ENCODE measurements at places on chromosomes 3 and 15.

DNA sequence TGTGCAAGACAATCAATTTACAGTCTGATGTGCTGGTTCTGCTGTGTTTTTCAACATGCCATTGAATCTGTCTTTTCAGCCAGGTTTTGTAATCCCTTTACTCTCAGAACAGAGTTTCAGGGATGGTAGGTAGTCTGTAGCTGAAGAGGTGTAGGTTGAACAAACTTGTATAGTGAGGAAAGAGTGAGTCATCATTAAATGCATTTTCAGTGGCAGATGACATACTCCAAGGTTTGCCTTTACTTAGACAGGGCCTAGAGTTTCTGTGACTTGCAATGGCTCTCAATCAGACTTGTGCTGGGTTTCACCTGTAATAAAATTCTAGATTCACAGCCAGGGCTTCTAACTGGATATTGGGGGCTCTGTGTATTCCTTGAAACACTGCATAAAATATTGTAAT lies 94.6 kb downstream of the CYP19A1 start:
- no peak for DNase-seq

- no peak for DNase-seq
These were observed 9.1 kb upstream of the HDAC11 start for GRCh38 chr3:13470894-13471574.

DNA sequence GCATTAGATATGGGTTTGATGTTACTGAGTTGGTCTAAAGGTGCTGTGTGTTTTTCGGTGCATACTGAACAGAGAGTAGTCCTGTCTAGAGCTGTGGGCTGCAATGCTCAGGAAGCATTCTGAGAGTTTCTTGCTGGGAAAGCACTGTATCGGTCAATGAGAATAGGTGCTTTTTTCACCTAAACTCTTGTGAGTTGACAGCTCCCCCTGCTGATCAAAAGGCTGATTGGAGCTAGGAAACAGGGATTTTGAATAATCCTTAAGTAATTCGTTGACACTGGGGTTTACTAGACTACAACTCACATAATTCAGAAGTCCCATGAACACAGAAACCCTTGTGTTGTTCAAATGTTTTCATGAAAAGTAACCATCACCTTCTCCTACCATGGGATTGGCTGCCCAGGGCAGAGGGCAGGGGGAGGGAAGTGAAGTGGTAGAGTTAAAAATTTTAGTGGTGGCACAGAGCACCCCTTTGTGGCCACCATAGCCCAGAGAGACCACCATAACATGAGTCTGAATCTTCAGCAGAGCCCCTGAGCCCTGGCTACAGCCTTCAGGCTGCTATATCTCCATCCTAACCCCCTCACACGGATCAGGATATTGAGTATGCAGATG lies 13.0 kb upstream of the MANF start:
- DNase-seq = peak; percentile 68

DNA sequence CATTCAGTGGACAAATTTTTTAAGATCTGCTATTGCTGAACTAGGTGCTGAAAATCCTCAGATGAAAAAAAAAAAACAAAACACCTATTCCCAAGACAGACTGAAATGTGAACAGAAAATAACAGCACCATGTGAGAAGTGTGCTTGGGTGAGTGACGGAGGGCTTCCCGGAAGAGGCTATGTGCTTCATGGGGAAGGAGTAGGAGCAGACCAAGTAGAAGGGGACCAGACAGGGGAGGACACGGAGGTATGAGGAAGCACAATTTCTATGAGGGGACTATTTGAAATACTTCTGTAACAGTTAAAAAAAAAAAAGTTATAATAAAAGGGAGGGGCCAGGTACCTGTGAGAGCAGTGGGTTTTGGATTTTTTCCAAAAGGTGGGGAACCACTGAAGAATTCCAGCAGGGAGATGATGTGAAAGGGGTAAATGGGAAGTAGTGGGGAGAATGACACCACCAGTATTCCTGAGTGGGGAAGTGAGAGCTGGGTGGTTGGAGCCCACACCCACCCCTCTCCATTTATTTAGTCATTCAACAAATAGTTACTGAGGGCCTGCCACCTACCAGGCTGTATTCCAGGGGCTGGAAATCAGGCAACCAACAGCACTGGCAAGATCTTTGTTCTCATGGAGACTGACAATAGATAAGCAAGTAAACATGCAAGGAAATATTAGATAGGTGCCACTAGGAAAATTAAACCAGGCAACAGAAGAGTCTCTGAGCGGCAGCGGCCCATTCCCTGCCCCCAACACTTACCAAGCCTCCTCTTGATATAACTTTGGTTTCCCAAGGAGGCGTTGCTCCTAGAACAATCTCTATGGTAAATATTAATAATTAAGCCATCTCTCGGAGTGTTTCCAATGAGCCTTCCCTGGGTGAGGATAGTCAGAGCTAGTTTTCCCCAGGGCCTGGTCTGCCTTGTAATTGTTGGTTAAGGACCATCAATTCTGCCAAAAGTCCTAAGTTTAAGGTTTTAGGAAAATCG lies 3.8 kb upstream of the USP3 start:
- no peak for DNase-seq

DNA sequence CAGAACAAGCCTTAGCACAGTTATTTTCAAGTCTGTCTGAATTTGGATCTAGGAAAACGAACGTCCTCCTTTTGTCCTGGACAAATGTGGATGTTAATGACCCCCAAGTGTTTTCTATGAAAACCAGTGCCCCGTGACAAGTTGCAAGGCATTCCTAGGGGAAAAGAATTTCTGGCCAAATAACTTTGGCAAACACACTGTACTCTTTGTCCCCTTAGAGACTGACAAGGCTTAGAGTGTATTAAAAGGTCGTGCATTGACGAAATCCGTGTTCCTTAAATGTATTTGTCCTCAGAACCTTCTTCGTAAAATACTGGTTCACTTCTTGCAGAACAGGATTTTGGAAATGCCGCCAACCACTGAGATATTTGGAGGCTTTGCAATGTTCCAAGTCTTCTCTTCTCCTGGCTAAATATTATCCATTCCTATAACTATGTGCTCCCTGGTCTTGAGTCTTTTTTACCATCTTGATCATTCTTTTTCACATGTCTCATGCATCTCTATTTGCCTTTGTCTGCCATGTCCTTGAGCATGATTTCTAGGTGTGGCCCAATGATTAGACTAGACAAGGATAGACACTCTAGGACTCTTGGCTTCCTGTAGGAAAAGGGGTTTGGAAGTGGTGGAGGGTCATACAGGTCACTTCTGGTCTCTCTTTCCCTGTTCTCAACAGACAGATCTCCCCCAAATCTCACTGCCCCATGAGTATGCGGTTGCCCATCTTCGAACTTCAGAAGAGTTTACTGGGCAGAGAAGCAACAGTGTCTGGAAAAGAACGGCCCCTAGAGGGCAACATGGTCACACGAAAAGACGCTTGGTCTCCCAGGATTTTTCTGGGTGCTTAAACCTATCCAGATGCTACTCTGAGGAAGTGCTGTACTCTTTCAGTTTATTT lies 117.5 kb downstream of the EDEM1 start:
- peak; percentile 59 for DNase-seq

- no peak for DNase-seq
These were observed 130.7 kb upstream of the KCNMB2 start for GRCh38 chr3:178405531-178405930.

DNA sequence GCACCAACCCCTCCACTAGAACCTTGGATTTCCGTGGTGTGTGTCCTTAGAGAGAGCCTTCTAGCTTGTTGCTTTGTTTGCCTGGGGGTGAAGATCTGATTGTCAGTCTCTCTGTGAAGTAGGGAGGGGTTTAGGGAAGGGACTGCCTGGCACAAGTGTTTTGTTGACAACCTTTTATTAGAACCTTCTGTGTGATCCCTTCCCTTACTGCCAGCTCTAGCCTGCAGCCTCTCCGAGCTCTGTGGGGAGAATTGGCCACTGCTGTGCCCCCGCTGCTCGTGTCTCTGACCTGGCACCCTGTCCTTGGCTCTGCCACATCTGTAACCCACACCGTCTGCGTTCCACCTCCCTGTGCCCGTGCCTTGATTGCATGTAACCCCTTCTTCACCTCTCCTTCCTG lies 30.9 kb upstream of the PCSK6 start:
- no peak for DNase-seq

DNA sequence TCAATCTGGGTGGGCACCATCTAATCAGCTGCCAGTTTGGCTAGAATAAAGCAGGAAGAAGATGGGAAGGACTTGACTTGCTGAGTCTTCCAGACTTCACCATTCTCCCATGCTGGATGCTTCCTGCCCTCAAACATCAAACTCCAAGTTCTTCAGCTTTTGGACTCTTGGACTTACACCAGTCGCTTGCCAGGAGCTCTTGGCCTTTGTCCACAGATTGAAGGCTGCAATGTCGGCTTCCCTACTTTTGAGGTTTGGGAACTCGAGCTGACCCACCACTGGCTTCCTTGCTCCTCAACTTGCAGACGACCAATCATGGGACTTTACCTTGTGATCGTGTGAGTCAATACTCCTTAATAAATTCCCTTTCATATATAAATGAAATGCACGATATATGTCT lies 8.6 kb upstream of the LIPC start:
- DNase-seq = no peak

- no peak for DNase-seq
These were observed 86.6 kb downstream of the MEX3B start for GRCh38 chr15:81959196-81959595.

DNA sequence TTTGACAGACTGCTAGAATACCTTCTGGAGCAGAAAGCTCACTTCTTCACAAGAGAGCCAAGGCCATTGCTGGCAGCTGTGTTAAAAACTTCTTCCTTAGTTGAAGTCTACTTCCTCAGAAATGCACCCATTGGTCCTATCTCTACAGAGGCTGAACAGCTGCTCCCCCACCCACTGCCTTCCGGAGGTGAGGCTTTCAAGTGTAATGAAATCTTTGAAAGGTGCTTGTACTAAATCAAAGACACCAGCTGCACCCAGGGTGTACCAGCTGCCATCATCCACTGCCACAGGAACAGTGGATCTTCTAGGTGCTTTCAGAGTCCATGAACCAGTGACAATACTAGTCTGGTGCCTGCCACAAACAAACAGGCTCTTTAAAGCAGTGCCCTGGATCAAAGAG lies 26.4 kb upstream of the HERC1 start:
- no peak for DNase-seq

DNA sequence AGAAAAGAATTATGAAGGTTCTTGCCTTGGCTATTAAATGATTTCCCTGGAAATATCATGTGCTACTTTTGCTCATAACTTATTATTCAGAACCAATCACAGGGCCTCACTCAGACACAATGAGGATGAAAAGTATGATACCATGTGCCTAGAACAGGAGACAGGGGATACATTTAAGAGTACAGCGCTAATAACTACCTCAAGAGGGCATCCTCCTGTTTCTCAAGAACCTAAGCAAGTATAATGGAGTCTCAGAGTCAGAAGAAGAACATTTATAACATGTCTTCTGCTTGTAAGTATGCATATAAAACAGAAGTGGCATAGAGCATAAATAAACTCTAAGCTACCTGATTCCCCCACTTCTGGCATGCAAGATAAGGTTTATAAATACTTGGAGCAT lies 125.4 kb upstream of the MME start:
- DNase-seq = peak; percentile 21

- no peak for DNase-seq
These were observed 2.3 kb downstream of the RASGRP1 start for GRCh38 chr15:38562278-38562677.

GRCh38 chr3:88725440-88726165 lies 381.8 kb upstream of the EPHA3 start:
- no peak for DNase-seq

DNA sequence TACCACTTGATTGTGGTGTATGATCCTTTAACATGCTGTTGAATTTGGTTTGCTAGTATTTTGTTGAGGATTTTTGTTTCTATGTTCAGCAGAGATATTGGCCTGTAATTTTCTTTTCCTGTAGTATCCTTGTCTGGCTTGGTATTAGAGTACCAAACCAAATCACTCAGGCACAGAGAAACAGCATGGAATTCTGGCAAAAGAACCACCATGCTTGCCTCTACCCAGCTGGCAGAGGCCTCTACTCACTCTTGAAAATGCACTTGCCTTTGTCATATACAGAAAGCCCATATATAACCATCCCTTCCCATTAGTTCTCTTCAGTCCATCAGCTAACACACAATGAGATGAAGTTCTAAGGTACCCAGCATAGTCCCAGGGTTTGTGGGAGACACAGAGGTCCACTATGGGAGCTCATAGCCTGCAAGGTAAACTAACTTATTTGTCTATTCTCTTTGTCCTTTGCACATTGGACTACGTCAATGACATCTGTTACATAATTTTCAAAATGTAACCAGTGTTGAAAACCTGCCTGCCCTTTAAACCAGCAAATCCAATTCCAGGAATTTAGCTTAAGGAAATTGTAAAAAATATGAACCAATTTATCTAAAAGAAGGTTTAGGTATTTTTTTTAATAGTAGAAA lies 82.1 kb upstream of the POMGNT2 start:
- no peak for DNase-seq

- DNase-seq = no peak
These were observed 44.5 kb downstream of the LRRFIP2 start for GRCh38 chr3:37129871-37130270.

DNA sequence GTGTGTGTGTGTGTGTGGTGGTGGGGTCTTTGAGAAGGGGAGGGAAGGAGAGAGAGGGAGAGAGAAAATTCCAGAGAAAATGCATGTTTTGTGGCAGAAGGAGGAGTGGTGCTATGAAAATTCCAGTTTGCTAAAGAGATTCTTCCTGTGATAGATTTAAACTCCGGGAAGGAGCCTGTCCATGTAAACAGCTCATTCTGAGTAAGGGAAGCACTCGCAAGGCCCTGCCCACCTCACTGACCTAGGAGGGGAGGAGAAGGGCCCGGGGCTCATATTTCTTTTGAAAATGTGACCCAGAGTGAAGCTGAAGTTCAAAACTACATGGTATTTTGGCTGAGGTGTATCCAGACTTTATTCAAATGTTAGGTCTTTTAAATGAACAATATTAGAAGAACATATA lies 41.3 kb downstream of the ADAMTSL3 start:
- DNase-seq = no peak

DNA sequence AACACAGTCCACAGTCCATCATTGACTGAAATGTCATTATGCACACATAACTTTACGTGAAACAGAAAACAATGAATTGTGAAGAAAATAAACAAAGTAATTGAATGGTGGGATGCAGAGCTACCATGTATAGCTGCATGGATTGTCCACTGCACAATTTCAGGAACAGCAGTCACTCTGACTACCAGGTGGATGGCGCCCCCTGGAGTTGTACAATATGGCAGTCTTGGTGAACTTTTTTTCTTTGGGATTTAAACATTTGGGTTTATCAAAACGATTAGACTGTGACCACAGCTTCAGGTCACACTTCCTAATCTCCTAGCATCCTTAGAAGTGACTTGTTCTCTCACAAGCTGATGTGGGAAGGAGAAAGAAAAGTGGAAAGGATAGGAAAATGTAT lies 48.9 kb upstream of the TCF12 start:
- no peak for DNase-seq
